Daoy (cell line): ENCODE measurements at places on chromosomes 11 and 22. TPM values are rescaled to one million over a fixed set of nuclear protein-coding genes. Genes with fewer than 3 reads are reported as not detected.

- DNase-seq: peak; percentile 86
These were observed 725.5 kb downstream of the METTL15 start for GRCh38 chr11:28833670-28834069.

DNA sequence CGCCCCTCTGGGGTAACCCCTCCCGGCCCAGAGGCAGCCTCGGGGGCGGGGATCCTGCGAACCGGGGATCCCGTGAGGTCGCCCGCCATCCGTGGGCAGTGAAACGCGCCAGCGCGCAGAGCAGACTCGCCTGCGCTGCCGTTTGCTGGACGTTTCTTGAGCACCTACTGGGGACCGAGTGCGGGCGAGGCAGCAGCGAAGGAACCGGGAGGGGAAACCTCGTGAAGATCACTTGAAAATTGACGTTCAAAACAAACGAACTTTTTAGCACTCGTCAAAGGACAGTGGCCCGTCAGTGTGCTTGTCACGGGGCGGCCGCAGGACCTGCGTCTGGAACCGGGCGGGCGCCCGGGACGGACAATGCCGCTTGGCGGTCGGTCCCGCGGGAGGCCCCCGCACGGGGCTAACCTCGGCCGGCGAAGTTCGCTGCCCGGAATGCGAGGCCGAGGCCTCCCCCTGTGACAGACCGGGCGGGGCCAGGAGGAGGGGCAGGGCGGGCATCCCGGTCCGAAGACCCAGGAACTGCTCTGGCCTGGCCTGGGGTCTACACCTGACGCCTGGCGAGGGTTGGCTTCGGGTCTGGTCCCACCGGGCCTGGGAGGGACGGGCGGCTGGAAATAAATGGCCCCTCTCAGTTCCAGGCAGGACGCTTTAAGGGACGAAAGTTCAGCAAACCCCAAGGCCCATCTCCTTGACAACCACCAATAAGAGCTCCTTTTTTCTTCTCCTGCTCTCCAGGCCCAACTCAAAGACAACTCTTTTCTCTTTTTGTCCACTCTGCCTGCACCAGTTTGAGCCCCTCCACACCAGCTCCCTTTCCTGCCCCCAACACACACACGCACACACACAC is 723 bp upstream of the SCUBE1 start:
- no peak for DNase-seq

DNA sequence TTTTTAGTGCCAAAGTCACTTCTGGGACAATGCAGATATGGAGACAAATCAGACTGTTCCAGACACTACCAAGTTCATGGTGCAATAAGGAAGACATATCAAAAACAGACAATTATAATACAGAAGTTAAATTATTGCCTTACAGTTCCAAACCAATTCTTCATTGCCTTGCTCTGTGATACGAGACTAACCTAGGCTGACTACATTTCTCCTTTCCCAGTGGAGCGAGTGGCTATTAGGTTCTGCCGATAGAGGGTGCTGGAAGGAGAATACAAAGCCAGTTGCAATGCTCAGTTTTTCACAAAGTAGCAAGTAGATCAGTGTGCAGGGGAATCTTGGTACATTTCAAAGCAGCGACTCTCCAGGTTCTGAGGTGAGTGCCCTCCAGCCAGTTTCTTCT is 67.8 kb downstream of the FAM168A start:
- DNase-seq: no peak

- no peak for DNase-seq
These were observed 52.8 kb downstream of the AHNAK start for GRCh38 chr11:62493801-62494200.

- no peak for DNase-seq
These were observed 375.9 kb downstream of the LUZP2 start for GRCh38 chr11:24872651-24873311.

- DNase-seq: no peak
These were observed 484.3 kb downstream of the SOX6 start for GRCh38 chr11:15871904-15872626.

DNA sequence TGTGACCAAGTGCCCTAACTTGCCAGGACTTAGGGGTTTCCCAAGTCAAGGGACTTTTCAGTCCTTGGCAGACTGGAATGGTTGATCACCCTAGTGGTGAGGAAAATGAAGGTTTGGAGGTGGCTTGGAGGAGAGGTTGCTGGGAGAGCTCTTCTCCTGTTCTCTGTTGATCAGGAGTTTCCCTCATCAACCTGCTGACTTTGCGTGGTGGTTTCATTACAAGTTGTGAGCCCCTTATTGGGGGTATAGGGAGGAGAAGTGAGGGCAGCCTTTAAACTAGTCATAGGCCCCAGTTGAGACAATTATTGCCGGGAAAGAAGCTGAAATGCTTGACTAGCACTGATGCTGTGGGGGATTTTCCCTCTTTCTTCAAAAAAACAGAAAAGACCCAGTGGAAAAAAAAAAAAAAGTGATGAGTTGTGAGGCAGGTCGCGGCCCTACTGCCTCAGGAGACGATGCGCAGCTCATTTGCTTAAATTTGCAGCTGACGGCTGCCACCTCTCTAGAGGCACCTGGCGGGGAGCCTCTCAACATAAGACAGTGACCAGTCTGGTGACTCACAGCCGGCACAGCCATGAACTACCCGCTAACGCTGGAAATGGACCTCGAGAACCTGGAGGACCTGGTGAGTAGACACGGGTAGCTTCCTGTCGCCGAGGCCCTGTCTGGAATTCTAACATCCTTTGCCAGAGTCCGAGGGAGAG is at the start of gene CXCR5:
CXCR5 (plus strand) TSS at position 525 of the 704 bp plus-strand sequence; CDS start at position 575, 50 bp downstream.
- no peak for DNase-seq

DNA sequence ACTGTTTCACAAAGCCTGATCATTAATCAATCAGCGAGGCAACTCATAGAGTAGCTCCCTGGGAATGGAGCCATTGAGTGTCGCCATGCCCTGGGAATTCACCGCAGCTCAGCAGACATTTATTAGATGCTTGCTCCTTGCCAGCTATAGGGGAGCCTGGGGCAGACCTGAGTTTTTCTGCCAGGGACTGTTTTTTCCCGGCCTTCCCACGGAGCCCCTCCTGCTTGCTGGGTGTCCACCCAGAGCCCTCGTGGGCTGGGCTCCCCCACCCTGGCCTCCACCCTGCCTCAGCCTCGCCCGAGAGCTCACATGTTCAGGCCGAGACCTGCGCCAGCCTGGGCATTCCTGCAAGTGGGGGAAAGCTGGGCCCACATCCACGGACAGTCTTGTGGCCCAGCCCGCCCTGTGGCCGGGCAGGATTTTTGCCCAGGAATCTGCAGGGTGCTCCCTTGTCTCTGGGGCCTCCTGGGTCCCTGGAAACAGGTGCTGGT is 64.9 kb downstream of the SMIM38 start:
- DNase-seq: no peak

- DNase-seq: peak; percentile 69
These were observed 27.9 kb upstream of the RASL10A start for GRCh38 chr22:29343313-29343805.

- no peak for DNase-seq
These were observed 2.5 kb downstream of the NNMT start for GRCh38 chr11:114298710-114299109.

DNA sequence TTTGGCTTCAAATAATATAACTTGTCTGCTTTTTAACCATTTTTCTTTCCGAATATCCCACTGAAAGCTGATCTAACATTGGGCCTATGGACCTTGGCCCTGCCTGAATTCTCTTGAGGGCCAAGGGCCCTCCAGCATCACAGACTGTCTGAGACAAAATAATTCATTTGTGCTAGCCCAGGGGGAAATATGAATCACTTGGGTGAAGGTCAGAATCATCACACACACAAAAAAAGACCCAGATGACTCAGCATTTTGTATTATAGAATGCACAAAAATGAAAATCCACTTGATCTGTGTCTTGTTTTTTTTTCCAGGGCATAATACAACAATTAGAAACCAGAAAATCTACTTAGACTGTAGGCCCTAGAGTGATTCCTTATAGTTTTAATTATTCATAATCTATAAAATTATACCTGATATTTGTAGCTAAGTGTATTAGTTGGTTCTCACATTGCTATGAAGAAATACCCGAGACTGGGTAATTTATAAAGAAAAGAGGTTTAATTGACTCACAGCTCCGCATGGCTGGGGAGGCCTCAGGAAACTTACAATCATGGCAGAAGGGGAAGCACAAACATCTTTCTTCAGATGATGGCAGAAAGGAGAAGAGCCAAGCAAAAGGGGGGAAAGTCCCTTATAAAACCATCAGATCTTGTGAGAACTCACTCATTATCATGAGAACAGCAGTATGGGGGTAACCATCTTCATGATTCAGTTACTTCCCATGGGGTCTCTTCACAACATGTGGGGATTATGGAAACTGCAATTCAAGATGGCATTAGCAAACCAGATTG is 15.6 kb upstream of the RDX start:
- DNase-seq: peak; percentile 26

The MIOX gene
- not detected in 2 replicates for total RNA-seq

The HOATZ gene
- total RNA-seq: not detected in 2 replicates

The BARX2 gene
- 0.51 TPM in 1 of 2 replicates, not detected in the other for total RNA-seq

The IGLL5 gene
- not detected in 2 replicates for total RNA-seq

The OR52M1 gene
- not detected in 2 replicates for total RNA-seq

The MMP12 gene
- 0.24 and 1.3 TPM in 2 replicates for total RNA-seq

The SHANK3 gene
- 0.33 and 0.46 TPM in 2 replicates for total RNA-seq

The SMC1B gene
- not detected in 2 replicates for total RNA-seq
